ENCODE measurements at places on chromosomes 16 and 17.
A peak's percentile ranks its signal among the peaks of the same experiment; 100 is the strongest.

DNA sequence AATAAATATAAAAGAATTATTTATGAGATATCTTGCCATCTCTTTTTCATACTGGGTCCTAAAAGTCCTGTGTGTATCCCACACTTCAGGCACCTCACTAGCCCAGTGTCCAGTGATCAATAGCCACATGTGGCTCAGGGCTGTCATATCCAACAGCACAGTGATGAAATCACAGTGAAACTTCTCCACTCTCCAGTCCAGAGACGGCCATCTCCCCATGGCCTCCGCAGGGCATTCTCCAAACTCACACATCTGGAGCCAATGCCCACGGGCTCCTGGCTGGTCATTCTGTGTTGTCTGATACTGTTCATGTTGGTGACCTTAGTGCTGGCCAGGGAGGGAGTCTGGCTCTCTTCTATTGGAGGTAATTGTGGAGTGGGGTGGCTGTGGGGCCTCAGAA is 125.2 kb upstream of the SDK2 start:
- DNase-seq, result no peak

DNA sequence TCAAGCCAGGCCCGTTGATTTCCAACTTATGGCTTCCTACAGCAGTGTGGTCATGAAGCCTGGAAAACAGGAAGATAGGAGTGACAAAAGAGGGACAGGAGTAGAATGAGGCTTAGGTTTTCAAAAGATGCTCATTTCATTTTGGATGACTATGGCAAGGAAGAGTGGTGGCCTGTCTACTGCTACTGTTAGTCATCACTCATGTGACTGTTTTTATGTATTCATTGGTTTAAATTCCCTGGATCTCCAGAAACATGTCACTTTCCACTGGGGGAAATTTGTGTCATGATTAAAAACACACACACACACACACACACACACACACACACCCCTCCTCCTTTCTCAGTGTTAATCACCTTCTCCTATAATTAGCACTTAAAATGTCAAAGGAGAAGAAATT is 1.1 kb upstream of the CYLD start:
- DNase-seq, result no peak

DNA sequence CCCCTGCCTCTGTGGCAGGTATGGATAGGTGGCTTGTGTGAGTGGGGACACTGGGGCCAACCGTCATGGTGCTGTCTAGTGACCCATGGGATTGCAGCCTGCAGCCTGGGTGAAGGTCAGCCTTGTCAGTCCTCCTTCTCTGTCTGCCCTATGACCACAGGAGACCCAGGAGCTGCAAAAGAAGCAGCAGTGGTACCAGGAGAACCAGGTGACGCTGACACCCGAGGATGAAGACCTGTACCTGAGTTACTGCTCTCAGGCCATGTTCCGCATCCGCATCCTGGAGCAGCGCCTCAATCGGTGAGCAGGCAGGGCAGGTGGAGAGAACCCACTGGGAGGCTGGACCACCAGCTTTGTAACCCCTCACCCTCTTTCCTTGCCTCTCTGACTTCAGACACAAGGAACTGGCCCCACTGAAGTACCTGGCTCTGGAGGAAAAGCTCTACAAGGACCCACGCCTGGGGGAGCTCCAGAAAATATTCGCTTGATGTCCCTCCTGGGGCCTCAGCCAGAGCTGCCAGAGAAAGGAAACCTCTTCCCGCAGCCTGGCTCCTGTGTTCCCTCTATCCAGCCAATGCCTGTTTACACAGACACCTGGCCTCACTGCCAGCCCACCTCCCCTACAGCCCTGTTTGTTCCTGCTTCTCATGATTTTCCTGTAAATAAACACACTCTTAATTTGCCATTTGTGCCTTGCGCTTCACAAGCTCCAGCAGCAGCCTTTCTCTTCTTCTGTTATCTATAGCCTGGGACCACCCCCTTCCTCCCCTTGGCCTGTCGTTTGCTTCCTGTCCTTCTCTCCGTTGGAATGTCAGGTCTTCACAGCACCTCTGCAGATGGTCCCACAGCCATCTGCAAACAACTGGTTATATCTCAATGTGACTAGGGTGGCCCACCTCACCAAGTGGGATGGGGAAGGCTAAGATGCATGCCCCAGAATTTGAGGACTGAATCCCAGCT is 4.5 kb upstream of the KATNB1 start:
- no peak for DNase-seq

DNA sequence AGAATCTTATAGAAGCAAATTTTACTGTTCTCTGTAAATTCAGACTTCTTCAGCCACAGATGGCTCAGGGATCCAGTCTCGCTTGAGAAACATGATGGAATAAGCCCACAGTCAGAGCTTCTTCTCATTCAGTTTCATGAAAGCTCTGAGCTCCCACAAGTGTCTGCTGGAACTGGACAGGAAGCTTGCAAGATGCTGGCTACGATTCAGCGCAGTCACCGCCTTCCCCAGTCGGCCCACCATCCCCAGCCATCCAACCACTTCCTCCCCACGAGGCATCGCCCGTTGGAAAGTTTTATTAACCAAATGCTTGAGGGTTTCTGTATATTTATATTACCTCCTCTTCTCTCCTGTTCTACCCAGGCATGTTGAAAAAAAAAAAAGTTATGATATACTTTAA is 171.7 kb downstream of the ZFHX3 start:
- peak; percentile 27 for DNase-seq

DNA sequence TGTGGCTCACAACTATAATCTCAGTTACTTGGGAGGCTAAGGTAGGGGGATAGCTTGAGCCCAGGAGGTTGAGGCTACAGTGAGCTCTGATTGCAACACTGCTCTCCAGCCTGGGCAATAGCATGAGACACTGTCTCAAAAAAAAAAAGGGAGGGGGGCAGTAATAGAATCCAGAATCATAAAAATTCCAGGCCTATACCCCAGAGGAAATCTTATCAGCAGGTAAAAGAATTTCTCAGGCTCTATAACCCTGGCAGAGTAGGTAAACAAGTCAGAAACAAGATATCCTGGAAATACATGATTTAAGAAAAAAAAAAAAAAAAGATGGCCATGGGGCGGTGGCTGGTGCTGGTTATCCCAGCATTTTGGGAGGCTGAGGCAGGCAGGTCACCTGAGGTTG is 12.9 kb downstream of the SPAG9 start:
- DNase-seq, result no peak

- no peak for DNase-seq
Observed at GRCh38 chr16:82400046-82400445, 226.7 kb upstream of the CDH13 start.

GRCh38 chr17:63993368-63993985 is 4.7 kb upstream of the PRR29 start:
- DNase-seq, result no peak
